ENCODE measurements at places on chromosomes 11 and 22.

GRCh38 chr11:3950996-3951660 lies 95.7 kb downstream of the STIM1 start:
- no peak for DNase-seq

- no peak for DNase-seq
Observed at GRCh38 chr22:27626675-27627443, 174.7 kb downstream of the MN1 start.

GRCh38 chr11:67053896-67054329 lies 2.7 kb upstream of the RHOD start:
- peak; percentile 22 for DNase-seq

GRCh38 chr11:71373791-71374454 lies 74.3 kb downstream of the DHCR7 start:
- no peak for DNase-seq

DNA sequence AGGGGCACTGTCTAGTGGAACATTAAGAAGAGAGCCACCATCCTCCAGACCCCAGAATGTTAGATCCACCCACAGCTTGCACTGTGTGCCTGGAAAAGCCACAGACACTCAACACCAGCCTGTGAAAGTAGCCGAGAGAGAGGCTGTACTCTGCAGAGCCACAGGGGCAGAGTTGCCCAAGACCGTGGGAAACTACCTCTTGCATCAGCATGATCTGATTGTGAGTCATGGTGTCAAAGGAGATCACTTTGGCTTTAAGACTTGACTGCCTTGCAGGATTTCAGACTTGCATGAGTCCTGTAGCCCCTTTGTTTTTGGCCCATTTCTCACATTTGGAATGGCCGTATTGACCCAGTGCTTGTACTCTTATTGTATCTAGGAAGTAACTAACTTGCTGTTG lies 115.9 kb upstream of the CCDC179 start:
- DNase-seq = no peak

GRCh38 chr11:116697639-116698038 lies 75.1 kb downstream of the BUD13 start:
- DNase-seq = no peak

GRCh38 chr22:46959369-46959768 lies 196.9 kb downstream of the TBC1D22A start:
- no peak for DNase-seq

DNA sequence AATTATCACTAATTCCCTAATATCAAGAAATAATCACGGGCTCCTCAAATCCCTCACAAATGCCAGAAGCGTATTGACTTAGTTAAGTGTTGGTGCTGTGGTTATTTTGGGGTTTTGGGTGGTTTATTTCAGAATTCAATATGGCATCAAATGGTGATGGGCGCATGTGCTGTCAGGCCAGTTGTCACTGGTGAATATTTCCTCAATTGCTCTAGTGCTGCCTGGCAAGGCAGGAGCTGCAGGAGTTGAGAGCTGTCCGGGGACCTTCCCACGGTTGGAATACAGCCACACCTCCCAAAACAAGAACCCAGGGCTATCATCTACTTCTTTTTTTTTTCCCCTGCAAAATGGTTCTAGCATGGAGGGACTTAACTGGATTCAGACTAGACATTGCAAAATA lies 10.3 kb downstream of the IGLL5 start:
- no peak for DNase-seq

DNA sequence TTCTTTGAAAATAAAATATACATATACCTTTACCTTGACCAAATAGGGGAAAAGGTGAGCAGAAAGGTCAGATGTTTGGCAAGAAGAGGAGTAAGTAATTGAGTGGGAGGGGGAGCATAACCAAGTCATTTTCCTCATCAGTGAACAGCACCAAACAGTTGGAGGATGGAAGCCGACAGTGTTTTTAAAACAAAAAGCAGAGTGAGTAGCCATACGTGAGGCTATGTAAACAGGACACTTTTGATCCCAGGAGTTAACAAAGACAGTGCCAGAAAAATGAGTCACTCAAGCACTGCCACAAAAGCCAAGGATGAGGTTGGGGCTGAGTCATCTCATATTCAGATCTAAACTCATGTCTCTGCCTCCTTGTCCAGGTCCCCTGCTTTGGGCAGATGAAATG lies 734.7 kb downstream of the KCNA4 start:
- no peak for DNase-seq

- no peak for DNase-seq
Observed at GRCh38 chr11:114321621-114322257, 25.5 kb downstream of the NNMT start.

DNA sequence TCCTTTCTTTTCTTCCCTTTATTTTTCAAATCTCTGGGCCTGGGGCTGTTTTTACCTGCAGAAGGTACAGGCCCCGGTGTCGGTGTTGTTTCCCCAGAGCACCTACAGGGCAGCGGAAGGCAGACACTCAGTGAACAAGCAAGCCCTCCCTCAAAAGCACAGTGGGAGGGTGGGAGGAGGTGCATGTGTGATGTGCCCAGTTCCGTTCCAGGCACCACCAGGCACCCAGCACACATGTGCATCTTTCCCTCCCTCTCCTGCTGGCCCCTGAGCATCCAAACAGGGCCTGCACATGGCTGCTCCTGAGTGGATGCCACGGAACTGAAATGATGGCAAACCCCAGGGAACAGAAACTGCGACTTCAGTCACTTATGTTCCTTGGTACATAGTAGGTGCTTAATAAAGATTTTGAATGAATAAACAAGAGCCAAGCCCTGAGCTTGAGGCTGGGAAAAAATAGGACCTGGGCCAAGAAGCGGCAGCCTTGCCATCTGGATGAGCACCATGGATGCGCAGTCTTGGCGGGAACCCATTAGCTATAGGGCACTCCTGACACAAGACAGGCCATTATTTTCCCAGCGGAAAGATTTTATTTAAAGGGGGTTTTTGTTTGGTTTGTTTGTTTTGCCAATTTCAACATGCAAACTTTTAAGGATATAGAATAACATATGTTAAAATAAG lies 47.8 kb downstream of the ARRB1 start:
- no peak for DNase-seq

DNA sequence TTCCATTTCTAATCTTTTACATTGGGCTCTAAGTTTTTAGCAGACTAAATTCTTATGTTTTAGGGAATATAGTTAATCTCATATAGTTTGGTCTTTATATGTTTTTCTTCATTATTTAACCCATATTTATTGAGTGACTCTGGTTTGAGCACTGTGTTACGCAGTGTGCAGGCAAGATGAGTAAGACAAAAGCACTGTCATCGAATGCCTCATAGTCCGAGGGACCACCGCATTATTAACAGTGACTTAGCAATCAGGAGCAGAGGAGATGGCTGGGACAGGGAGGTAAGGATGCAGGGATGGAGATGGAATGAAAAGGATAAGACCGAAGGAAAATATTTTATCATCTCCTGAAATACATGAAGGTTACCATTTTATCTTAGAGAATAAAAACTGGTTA lies 65.2 kb upstream of the CTSC start:
- no peak for DNase-seq

DNA sequence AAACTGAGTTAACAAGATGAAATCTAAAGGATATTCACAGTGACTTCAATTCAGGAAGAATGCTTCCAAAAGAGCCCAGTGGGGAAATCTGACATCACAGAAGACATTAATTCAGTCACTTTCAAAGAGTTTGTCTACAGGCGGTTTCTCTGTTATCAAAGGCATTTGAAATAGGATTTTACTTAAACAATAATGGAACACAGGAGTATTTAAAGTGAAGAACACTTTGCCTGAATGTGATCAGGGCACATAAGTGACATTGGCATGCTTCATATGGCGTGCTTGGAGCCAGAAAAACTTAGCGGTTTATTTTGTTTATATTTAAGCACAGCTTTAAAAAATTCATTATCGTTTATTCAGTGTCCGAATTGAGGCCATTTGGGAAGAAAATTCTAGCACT lies 52.9 kb downstream of the PANX1 start:
- DNase-seq = no peak

DNA sequence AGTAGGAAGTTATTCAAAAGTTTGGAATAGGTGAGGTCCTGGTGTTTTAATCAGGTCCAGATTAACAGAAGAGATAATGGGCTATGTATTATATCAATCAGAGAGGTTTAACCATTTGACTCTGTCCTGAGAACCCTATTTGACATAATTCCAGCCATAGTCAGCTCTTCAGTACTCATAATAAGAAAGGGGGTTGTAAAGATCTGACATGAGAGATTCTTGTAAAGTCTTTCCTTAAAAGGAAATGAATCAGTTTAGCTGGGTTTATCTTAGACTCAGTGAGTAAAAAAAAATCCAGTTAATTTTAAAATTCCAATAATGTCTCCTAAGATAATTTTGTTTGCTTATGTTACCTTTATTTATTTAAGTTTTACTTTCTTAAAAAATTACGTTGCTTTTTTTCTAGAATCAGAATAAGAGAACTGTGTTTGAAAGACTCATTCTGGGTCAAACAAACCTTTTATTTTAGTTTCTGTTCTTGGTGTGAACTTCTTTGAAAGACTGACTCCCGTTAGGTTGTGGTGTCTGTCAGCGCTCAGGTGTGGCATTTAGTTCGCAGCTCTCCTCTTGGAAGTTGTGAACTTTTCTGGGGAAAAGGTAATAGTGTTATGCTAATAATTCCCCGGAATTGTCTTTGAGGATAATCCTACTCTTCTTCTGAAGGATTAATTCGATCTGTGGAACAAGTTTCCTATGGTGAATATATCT lies 20.5 kb downstream of the NUCB2 start:
- DNase-seq = no peak

DNA sequence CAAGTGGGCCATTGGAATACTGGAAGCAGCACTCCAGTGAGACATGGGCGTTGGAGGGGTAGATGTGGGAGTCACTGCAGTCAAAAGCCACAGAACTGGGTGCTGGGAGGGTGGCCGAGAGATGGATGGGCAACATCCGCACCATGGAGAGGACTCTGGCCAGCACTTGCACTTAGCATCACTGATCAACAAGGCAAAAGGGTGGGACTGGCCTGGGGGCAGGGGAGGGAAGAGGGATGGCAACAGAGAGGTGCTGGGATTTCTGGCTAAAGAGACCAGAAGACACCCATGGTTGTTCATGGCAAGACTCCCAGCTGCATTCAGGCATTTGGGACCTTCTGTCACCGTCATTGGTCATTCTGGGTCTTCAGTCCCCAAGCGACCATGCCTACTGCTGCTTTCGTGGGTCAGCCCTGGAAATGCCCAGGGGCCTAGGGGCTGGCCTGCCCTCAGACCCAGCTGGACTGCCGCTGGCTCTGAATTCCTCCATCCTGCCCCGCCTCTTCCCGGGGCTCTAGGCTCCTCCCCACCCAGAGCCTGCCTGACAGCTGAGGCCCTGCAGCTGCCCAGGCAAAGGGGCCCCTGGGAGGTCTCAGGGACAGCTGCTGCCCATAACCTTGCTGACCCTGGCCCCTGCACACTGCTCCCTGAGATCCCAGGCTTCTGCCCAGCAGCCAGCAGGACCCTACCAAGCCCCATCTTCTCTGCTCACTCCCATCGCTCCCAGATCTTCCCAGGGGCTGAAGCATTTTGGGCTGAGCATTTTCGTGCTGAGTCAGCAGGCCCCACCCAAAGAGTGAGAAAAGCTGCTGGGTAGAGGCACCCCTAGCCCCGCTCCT lies 13.0 kb upstream of the CDC42EP2 start:
- no peak for DNase-seq

DNA sequence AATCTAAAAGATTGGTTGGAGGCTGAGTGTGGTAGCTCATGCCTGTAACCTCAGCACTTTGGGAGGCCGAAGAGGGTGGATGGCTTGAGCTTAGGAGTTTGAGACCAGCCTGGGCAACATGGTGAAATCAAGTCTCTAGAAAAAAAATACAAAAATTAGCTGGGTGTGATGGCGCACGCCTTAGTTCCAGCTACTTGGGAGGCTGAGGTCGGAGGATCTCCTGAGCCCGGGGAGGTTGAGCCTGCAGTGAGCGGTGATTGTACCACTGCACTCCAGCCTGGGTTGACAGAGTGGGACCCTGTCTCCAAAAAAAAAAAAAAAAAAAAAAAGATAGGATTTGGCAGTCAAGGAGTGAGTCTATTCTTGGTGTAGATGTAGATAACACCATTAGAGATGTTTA lies 10.6 kb downstream of the FOLR1 start:
- no peak for DNase-seq

DNA sequence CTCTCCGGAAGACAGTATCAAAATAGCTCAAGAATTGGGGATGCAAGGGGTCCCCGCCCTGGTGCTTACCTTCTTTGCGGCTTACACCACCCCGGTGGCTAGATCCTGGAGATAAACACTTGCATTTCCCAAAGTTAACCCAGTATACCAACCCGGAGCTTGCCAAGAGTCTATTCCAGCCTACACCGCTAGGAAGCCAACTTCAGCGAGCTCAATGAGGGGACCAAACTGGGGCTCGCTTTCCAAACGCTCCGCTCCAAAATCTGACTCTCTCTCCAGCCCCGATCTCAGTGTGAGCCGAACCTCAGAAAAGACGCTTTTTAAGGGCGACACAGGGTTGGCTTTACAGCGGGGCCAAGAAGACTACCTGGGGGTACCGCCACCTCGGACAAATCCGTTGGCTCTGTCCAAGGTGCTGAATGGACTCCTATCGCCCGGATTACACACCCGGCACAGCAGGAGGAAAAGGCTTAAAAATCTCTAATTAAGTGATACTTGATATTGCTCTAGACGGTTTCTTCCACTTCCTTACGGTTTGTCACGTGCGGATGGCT lies 20.1 kb upstream of the BDNF start:
- no peak for DNase-seq

GRCh38 chr22:19550382-19550781 lies 26.2 kb upstream of the CLDN5 start:
- no peak for DNase-seq

GRCh38 chr11:125593114-125593820 lies 615 bp downstream of the STT3A start:
- DNase-seq = no peak

DNA sequence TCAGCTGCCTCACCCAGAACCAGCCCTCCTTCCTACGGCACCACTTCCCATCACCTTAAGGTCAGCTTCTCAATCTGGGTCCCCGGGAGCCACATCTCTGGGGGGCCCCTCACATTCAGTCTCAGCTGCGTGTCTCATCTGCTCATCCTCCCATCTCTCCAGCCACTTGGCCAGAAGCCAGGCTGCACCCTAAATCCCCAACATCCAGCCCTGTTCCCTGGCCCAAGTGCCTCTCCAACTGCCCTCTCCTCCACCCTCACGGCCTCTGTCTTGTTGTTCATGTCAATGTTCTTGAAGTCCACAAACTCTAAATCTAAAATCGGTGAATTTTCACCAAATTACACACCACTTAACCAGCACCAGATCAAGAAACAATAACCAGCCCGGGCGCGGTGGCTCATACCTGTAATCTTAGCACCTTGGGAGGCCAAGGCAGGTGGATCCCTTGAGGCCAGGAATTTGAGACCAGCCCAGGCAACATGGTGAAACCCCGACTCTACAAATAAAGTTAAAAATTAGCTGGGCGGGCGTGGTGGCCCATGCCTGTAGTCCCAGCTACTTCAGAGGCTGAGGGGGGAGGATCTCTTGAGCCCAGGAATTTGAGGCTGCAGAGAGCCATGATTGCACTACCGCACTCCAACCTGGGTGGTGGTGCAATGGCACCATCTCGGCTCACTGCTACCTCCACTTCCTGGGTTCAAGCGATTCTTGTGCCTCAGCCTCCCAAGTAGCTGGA lies 33.7 kb downstream of the A4GALT start:
- DNase-seq = no peak

Data from CMK (cell line).